ENCODE measurements at places on chromosomes 5 and 9.

DNA sequence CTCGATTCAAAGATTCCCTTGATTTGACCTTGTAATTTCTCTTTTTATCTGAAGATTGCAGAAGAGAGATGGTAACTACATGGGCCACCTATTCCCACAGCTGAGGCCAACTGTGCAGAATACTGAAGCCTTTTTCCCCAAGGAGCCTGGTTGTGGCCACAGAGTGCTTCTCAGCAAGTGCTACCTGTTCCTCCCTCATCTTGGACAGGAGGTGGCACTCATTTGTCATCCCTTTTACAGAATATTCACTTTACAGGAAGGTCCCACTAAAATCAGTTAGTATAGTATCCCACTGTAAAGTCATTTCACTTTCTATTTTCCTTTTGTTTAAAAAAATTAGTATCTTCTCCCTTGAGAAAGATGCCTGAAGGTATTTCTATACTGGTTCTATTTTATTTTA is 346.4 kb downstream of the ARL15 start:
- DNase-seq, result no peak

DNA sequence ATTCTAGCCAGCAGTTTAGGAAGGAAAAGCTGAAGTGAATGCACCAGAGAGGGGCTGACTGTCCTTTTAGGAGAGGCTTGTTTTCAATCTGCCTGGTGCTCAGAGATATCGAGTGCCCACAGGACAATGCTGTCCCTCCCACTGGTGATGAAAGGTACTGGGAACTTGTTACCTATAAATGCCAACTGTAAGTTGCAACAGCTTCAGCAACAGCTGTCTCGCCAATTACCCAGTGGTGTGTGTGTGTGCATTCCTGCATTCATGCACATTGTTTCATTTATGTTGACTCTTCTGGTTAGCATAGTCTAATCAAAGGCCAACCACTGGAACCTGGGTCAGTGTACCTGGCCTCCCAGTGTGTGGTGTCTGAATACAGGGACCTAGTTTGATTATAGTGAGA is 161.1 kb downstream of the CSNK1G3 start:
- no peak for DNase-seq

GRCh38 chr9:131366761-131367401 is 27.0 kb upstream of the PRRC2B start:
- DNase-seq, result peak; percentile 19

DNA sequence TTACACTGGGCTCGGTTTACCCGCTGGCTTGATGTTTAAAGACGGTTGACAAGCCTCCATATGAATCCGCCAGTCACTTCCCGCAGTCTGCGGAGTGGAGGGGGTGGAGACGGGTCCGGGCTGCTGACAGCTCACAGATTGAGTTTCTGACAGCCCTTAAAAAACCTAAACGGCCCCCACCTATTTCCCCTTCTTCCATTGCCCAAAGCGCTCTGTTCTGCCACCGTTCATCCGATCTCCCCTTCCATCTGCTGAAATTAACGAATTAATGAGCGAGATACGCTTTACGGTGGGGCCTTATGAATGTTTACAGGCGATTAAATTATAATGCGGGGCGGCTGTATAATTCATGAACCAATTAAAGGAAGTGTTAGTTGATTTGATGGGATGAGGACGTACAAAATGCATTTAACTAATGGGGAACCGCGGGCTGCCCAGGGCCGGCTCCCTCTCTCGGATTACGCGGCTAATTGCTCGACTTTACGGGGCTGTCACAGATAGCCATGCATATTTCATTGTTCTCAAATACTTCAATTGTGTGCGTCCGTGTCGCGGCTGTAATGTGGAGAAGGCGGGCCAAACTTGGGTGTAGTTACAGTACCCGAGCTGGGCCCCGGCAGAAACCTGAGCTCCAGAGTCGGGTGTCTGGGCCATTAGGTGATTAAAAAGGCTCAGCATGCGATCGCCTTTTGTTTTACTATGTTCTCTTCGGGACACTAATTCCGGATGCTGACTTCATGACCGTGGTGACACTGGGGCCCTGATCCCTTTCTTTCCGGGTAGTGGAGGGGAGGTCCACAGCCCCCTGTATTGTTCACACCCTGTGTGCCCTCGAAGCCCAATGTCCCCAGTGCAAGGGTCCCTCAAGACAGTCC is 74.9 kb downstream of the GTF3C4 start:
- DNase-seq, result no peak

DNA sequence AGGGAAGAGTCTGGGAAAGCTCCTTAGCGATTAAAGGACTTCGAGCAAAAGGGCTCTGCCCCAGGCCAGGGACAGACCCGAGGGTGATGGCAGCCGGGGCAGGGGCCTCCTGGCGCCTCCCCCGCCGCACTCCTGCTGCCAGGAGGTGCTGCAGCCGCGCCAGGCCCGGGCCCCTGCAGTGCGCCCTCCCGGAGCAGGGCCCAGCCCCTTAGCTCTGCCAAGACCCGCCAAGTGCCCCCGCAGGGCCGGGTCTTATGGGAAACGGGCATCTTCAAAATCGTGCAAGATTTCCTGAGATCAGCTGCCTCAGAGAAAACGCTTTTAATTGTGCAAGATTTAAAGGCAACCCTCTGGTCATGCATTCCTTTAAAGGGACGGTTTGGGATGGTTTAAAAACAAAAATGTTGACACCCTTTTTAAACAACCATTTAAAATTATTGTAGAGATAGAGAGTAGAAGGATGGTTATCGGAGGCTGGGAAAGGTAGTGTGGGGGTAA is 52.4 kb downstream of the CDC14B start:
- DNase-seq, result no peak

- DNase-seq, result no peak
Observed at GRCh38 chr9:94586814-94587213, 6.8 kb downstream of the FBP2 start.

- DNase-seq, result no peak
Observed at GRCh38 chr9:77013932-77014596, 5.4 kb upstream of the FOXB2 start.

GRCh38 chr5:66002415-66002814 is 76.0 kb downstream of the ERBIN start:
- DNase-seq, result no peak

GRCh38 chr9:114180696-114181606 is 25.6 kb downstream of the COL27A1 start:
- DNase-seq, result no peak

DNA sequence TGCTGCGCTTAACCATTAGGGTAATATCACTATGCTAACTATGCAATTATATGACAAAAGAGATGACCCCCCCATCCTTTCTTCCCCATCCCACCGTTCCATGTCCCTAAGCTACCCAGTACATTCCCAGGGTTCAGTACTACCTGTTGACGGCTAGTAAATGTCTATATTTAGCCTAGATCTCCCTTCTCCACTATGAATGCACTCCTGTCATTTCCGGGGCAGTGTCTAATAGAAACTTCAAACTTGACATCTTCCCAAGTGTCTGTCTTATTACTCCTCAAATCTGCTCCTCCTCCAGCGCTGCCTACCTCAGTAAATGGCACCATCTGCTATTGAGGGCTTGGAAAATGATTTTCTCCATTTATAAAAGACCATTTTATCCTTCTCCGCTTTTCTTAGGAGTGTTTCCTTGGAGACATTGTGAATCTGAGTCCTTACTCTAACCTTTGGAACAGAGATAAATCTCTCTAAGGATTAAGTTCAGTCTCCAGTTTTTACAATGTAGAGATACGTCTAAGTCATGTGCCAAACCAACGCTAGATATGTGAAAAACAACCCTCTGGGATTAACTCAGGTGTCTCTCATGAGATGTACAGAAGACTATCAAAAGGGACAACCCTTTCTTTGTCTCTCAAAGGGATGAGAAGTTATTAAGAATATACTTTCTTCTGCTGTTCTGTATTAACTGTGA is 114.9 kb downstream of the BNC2 start:
- DNase-seq, result no peak

- no peak for DNase-seq
Observed at GRCh38 chr5:100902440-100903038, 543 bp downstream of the ST8SIA4 start.

- peak; percentile 26 for DNase-seq
Observed at GRCh38 chr9:34254141-34254913, 74.7 kb downstream of the KIF24 start.

DNA sequence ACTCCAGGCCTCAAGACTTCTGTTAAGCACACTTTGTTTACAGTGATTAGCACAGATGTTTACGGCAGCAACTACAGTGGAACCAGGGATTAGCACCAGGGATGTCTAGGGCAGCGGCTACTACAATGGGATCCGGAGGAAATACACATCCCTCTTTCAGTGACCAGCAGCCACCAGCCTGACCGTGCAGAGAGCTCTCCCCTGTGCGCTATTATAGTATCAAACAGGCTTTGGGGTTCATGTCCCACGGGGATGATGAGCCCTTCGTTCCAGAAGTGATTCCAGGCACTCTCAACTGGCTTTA is 21.5 kb downstream of the GFPT2 start:
- DNase-seq, result no peak

- DNase-seq, result no peak
Observed at GRCh38 chr9:68505681-68506409, 34.8 kb downstream of the TMEM252 start.

- DNase-seq, result no peak
Observed at GRCh38 chr9:135864447-135865049, 42.8 kb downstream of the CAMSAP1 start.

DNA sequence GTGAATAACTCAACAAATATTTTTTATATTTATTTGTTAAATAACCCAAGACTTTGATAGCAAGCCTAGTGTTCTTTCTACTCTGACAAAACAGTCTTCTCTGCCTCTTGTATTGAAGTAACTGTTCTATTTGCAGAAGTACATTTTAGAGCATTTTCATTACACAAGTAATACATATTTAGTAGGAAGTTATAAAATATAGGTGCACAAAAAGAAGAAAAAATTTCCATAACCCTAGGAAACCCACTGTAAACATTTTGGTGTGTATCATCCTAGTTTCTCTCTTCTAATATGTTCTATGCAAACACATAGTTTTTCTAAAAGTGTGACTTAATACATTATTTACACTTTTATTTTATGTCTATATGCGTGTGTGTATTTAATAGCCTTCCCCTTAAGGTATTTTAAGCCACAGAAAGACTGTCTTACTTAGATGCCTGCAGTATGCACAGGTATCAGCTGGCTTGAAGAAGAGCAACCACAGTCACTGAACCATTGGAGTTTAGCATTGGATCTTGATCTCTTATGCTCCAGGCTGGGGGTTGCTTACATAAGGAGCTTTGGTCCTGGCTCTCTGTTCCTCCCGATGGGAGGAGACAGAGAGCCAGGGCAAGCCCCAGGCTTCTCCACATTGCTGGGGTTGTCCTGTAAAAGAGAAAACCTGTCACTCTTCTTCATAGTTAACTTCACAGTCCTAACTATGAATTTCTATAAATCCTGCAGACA is 3.8 kb downstream of the SELENOP start:
- no peak for DNase-seq

DNA sequence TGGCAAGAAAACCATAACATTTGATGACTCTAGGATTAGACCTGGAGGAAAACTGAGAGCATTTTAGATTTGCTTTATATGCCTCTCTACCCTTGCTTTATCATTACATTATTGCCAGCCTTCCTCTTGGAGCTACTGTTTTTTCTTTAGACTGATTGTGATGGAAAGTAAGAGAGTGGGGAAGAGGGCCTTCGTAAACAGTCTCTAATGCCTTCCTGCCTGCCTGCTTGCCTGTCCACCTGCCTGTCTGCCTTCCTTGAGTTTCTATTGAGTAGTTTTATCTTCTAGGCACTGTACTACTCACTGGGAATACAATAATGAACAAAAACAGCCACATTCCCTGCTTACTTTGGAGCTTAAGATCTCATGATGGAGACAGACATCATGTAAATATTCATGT is 189.3 kb downstream of the TRPM3 start:
- no peak for DNase-seq

DNA sequence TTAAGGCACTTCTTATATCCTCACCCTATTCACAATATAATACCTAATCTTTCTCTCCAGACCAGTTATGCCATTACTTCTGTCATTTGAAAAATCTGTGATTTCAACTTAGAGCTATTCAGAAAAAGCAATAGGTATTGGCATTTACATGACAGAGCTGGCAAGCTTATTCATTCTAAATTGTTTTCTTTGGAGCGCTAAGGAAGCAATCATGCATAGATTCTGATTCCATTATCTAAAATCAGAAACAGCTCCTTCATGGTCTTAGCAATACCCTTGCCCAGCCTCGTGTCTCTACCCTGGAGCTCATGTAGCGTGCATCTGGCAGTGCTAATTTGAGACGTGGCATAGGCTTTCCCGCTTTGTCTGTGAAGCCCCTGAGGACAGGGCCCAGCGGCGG is 4.5 kb downstream of the SLC1A1 start:
- no peak for DNase-seq

- DNase-seq, result no peak
Observed at GRCh38 chr5:135156715-135157404, 122.8 kb upstream of the PITX1 start.

DNA sequence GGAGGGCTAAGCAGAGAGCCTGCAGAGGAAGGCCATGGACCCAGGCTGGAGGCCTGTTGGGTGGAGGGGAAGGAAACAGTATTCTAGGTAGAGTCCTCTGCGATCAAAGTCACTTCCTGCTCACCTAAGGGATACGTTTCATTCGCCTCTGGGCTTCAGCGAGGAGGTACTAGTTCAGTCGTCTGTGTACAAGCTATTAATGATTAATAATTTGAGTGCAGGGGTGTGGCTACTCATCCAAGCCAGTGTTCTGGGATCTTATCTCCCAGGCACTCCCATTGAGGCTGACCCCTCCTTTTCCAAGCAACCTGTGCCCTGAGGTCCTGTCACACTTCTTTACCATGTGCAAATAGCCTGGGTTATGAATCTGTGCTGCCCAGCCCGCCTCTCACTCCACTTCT is 25.2 kb downstream of the RALGPS1 start:
- no peak for DNase-seq

DNA sequence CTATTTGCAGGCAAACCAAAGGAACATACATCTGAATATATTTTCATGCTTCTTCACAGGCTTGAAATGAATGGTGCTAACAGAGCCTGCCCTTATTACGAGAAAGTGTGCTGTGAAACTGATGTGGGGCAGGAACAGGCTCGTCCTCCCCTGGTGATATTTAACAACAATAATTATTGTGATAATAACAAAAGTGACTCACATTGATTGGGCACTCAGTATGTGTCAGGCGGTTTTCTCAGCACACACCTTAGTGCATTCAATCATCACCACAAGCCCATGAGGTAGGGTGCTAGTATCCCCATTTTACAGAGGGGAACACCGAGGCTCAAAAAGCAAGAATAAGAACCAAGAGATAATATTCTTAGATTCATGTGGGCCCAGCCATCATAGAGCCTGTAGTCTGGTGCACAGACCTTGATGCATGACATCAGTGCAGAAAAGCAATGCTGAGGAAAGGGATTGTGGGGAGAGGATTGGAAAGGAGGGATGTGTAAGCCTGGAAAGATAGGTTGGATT is 18.1 kb upstream of the BOD1 start:
- DNase-seq, result no peak

DNA sequence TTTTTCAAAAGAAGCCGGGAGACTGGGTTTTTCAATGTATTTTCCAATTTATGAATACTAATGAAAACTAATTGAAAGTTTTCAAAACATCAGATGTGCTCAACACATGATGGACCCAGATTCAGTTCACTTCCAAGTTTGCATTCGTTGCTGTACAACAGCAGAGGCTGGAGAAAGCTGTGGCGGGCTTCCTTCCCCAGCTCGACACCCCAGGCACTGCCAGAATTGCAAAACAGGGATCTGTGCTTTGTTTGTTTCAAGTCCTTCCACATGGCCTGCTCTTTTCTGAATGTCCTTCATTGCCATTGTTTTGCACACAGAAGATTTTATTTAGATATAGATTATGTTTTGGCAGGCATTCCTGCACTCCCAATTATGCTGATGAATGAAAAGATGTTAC is 30.3 kb upstream of the INSYN2B start:
- DNase-seq, result no peak

GRCh38 chr5:343461-344401 is 22.2 kb downstream of the AHRR start:
- DNase-seq, result no peak

GRCh38 chr9:5851445-5851844 is 18.5 kb upstream of the ERMP1 start:
- no peak for DNase-seq
